GDM1 (cell line): ENCODE measurements at places on chromosomes 1 and 21.

- DNase-seq = no peak
These were observed 132.4 kb downstream of the MAP3K21 start for GRCh38 chr1:233459968-233460367.

- no peak for DNase-seq
These were observed 221.9 kb downstream of the TNR start for GRCh38 chr1:175521249-175522040.

DNA sequence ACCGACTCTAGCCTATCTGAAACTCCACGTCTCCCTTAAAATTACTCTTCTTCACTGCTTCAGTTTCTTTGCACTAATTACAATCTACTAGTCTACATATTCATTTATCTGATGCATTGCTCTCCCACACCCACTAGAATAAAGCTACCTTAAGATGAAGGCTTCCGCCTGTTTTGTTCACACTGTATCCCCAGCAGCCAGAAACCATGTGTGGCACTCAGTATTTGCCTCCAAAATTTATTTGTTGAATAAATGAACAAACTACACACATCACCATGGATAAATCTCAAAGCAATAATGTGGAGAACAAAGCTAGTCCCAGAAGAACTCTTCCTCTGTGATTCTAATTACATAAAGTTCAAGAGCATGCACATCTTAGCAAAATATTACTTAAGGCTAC, 95.7 kb downstream of the DSCAM start:
- no peak for DNase-seq

- DNase-seq = no peak
These were observed 12.6 kb downstream of the AGTRAP start for GRCh38 chr1:11748294-11749202.

DNA sequence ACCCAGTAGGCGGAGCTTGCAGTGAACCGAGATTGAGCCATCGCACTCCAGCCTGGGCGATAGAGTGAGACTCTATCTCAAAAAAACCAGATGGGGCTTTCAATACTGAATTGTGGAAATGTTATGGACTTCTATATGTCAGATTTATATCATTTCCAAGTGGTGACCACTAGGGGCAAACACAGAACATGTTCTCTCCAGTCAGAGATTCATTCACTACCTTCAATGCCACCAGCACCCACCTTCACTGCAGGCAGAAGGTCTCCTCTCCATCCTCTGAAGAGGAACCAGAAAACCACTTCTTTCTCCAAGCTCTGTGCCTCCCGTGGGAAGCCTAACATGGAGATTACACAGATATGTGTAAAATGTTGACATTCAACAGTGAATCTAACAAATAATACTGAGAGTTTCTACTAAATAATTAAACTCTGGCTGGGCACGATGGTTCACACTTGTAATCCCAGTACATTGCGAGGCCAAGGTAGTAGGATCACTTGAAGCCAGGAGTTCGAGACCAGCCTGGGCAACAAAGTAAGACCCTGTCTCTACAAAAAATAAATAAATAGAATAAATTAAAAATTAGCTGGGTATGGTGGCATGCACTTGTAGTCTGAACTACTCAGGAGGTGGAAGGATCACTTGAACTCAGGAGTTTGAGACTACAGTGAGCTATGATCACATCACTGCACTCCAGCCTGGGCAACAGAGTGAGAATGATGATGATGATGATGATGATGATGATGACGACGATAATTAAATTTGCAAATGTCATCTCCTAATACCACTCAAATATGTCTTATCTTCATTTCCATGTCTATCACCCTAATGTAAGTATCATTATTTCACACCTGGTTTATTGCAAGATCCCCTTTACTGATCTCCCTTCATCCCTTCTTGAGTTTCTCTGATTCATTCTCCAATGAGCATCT, 151.1 kb downstream of the ZNF281 start:
- DNase-seq = no peak

DNA sequence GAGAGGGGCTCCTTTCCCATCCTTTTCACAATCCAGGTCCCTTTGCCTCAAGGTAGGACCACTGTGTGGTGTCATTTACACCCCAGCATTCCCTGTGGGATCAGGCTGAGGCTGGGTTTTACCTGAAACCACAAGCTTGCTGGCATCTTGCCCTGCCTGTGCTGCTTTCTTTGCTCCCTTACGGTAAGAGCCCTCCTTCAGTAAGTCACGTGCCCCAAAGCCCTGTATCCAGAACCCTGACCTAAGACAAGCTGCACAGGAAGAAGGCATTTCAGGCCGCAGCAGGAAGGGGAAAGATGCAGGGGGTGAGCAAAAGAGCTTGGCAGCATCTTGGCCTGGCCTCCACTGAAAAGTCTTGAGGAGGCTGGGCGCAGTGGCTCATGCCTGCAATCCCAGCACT, 58.4 kb downstream of the KLHDC7A start:
- DNase-seq = no peak

GRCh38 chr1:247386217-247386616, 29.8 kb upstream of the NLRP3 start:
- no peak for DNase-seq
